ENCODE measurements at places on chromosomes 3 and 15.

GRCh38 chr3:150286390-150287147 lies 121.5 kb upstream of the TSC22D2 start:
- DNase-seq = peak; percentile 9

DNA sequence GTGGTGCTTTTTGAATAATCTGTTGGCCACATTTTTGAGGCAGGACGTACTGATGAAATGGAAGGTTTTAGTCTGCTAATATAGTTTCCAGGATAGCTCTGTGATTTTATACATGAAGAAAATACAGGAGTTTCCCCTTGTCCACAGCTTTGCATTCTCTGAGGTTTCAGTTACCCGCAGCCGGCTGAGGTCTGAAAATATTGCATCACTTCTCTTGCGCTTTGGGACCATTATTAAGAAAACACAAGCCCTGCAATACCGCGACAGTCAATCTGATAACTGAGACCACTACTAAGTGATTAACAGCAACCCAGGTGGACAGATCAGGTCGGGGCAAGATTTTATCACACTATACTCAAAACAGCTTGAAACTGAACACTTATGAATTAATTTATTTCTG lies 33.0 kb downstream of the BLM start:
- DNase-seq = no peak

- DNase-seq = no peak
Measured at GRCh38 chr15:62792986-62793751, 249.4 kb upstream of the TPM1 start.

DNA sequence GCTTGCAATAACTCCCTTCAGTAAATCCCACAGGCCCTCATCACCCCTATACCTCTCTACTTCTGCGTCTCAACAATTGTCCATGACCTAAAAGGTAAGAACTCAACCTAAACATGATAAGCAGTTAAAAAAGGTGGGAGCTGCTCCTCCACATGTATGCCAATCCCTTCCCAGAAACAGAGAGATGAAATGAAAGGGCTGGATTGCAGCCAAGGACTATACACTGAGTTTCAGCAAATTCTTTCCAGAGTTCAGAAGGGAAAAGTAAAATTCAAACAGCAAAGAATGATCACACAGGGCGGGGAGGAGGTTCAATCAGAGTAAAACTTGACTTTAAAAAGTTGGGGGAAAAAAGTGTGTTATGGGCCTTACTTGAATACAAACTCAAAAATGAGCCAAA lies 27.5 kb downstream of the PLOD2 start:
- no peak for DNase-seq

- no peak for DNase-seq
Measured at GRCh38 chr3:30114918-30115317, 491.5 kb upstream of the TGFBR2 start.

DNA sequence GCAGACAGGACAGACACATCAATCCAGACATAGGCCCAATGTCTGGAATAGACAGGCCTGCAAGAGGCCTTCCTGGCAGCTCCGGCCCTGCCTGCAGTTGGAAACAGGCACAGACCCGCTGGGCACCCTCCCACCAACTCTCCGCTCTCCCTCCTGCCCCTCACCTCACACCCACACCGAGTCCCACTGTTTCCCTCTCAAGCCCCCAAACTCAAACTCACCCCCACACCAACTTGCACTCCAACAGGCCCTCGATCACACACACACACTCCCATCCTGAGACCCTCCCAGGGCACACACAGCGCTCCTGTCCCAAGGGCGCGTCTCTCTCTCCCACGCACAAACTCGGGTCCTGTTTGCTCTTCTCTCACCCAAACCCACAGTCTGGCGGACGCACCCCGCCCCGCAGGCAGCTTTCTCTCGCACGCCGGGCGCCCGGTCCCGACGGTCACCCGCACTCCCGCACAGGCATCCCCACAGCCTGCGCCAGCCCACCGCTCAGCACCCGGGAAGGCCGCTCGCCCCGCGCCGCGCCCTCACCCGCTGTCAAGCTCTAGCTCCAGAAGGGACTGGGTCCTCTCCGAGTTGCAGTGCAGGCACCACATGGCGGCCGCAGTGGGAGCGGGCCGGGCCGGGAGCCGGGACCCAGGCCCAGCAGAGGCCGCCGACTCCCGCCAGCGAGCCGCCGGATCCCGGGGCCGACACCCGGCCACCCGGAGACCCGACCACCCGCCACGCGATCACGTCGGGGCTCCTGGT lies 106.2 kb downstream of the IQSEC1 start:
- DNase-seq = no peak
